Fibroblast of pulmonary artery (primary cell): ENCODE measurements at places on chromosomes 13 and 19.

DNA sequence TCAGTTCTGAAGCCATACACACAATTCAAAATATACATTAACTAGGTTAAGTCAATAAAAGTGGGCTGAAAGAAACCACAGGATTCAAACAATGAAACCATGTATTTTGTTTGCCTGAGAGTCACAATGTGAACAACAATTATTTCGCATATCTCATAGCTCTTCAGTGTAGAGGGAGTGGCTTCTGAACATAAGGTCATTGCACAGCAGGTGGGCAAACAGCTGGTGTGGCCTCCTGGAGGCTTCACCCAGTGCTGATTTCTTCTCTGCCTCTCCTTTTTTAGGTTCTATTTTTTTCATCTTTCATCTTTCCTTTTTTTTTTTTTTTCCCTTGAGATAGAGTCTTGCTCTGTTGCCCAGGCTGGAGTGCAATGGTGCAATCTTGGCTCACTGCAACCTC, 40.4 kb upstream of the ZNF254 start:
- no peak for DNase-seq

GRCh38 chr13:96431044-96431581, 341.2 kb downstream of the HS6ST3 start:
- DNase-seq, result no peak

GRCh38 chr19:2962018-2962670, 15.2 kb upstream of the TLE6 start:
- DNase-seq, result peak; percentile 82

GRCh38 chr13:38024431-38024830, 154.9 kb upstream of the TRPC4 start:
- DNase-seq, result peak; percentile 2

DNA sequence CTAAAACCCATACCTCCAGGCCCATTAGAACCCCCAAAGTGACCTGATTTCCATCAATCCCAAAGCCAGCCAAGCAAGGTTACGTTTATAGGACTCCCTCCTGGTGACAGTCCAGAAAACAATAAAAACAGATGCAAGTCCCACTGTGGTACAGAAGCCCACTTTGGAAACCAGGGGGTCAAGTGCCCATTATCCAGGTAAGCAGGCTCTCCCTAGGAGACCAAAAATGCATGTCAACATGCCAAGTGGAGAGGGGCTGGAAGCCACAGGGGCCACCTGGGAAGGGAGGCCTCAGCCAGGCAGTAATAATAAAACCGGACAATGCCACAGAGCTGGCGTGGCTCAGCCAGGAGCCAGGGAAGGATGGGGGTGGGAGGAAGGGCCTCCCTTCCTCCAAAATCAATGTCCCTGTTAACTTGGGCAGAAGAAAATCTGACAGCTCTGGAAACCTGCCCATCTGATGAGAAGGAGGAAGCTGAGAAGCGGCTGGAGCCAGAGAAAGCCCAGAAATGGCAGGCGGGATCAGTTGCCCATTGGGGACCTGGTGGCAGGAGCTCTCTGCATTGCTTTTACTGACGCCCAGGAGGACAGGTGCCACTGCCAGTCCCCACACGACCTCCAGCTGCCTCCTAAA, 160.4 kb downstream of the ZIC5 start:
- DNase-seq, result no peak
